ENCODE measurements at places on chromosomes 16 and 17.

DNA sequence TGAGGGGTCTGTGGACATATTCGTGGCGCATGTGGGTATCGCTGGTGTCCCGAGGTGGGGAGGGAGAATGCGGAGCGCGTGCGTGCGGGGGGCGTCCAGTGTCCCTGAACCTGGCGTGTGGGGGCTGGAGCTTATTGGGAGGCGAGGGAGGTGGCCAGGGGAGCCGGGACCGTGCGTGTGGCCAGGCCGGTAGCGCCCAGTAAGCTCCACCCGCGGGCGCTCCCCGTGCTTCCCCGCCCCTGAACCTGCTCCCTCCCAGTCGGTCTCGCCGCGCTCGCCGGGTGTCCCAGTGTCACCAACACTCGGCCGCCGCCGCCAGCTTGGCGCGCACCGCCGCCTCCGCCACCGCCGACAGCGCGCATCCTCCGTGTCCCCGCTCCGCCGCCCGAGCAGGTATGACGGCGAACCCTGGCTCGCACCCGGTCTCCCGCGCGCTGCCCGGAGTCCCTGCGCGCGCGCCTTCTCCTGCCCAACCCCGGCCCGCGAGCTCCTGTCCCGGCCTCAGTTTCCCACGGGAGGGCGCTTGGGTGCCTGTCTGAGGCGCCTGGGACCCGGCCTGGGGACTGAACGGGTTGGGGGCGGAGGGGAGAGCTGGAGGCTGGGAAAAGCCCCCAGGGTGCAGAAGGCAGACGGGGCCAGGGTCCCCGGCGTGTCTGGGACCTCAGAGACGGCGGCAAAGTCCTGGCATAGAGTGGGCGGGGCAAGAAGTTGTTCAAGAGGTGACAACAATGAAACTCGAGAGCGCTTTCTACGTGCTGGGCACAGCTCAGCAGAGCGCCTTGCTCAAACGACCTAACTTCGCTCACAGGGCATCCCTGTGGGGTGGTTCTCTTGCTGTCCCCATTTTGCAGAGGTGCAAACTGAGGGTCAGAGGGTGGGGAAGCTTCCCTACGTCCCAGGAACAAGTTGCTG, at the start of gene SCNN1B:
Gene SCNN1B (plus strand): TSS at position 258 of the 912 bp plus-strand sequence. CDS start 46,298 bp downstream, outside the sequence.
- no peak for DNase-seq

DNA sequence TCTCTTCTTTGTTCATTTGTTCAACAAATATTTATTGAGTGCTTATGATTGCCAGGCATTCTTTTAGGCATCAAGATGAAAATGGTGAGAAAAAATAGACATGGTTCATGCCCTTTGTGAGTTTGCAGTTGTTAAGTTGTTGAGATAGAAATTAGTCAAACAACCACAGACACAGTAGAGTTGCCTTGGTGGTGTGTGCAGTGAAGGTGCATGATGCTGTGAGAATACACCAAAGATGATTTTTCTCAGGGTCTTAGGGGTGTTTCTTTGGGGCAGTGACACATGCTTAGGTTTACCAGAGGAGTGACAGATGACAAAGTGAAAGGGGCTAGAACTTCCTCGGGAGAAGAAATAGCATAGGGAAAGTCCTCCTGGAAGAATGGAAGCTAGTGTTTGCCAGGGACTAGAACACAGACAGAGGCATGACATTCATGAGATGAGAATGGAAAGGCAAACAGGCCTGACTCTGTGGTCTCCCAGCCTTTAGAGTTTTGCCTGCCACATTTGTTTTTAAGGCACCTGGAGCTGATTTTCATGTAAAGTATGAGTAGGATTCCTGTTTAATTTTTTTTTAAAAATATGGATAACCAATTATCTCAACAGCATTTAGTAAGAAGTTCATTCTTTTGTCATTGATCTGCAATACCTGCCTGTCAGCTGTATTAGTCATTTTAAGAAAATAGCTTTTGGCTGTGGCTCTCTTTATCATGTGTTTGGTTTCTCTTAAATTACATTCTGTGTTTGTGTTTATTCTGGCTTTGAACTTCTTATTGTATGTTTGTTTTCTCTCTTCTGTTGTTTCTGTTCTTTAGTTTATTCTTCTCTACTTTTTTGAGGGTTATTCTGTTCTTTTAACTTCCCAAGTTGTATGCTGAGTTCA, 36.6 kb downstream of the CYLD start:
- no peak for DNase-seq

- no peak for DNase-seq
Observed at GRCh38 chr16:60091071-60091470, 1357.0 kb upstream of the GOT2 start.

DNA sequence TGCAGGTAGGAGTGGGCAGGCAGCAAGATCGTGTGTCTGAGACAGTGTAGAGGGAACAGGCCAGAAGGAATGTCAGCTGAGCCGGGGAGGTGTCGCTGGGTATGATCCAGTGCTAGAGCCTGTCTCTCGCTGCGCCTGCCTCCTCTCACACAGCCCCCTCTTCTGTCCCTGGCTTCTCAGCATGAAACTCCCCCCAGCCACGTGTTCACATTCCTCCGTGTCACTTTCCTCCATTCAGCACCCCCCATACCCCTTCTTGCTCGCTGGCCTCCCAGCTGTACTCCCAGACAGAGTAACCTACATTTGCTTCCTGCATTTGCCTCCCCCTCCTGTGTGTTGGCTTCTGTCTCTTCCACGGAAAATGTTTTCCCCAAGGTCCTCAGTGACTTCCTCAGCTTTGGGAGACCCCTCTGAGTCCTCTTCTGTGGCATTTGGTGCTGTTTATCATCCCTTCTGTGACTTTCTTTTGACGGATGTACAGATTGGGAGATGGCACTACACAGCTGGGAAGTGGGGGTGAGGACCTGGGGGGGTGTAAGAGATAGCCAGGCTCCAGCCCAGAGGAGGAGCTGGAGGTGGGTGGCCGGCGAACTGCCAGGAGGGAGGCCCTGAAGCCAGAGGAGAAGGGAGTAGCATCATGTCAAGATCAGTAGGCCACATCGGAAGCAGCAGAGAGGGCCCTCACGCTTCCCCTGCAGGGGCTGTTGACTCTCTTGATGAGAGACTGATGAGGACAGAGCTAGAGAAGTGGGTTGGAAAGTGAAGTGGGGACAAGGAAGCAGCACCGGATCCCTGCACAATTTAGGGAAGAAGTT, 19.2 kb downstream of the SGF29 start:
- no peak for DNase-seq

- DNase-seq, result no peak
Observed at GRCh38 chr17:31880311-31880710, 21.2 kb downstream of the UTP6 start.

DNA sequence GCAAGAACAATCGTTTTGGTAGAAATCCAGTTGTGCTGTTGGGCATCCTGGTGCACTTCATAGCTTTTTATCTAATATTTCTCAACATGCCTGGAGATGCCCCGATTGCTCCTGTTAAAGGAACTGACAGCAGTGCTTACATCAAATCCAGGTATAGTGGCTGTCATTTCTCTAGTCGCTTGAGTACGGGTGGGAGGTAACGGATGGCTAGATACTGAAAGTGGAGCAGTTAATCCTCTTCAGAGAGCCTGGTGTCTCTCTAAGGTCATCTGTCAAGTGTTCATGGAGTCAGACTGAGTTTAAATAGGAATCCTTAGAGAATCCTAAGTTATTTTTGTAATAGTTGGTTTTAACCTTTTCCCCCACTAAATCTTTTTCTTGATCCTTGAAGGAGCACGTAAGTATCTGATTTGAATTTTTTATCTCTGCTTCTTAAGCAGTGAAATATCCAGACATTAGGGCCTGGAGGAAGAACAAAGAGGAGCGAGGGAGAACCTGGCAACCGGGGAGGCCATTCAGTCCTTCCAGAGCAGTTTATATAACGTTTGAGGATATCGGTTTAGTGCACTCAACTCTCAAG, 37.2 kb downstream of the MFSD11 start:
- DNase-seq, result no peak

DNA sequence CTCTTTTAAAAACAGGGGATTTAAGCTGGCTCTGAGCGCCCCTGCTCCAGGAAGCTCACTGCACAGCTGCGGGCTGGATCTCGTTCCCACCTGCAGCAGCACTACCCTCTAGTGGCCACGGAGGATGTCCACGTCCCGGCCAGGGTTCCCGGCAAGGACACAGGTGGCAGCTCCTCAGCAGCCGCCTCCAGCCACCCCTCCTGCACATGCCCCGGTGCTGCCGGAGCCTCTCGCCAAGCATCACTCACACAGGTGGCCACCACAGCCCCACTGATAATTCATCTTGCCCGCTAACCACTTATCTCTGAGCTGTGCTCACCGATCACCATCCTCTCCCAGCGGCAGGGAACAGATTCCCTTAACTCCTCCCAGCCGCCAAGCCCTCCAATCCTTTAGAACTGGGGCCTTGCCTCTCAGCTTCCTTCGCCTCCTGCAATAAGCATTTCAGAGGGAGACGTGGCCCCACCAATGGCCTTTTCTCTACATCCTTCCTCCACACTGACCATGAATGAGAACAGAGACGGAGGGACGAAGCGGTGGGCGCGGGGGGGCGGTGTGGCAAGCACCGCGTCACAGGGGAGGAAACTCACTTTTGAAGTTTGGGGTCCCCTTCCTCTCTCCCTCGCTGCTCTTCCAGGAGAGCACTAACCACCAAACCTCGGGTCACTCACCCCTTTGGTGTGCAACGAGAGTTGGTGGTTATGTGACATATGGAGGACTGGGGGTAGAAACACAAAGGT, 222.1 kb downstream of the RBFOX3 start:
- no peak for DNase-seq

GRCh38 chr16:12651765-12652512, 151.7 kb downstream of the CPPED1 start:
- no peak for DNase-seq
